BE2C (cell line): ENCODE measurements at places on chromosomes 6 and 20.

- DNase-seq: peak; percentile 84
Measured at GRCh38 chr6:81753711-81754577, 1.5 kb upstream of the TENT5A start.

GRCh38 chr6:13614126-13614925, 809 bp upstream of the NOL7 start:
- peak; percentile 65 for DNase-seq

DNA sequence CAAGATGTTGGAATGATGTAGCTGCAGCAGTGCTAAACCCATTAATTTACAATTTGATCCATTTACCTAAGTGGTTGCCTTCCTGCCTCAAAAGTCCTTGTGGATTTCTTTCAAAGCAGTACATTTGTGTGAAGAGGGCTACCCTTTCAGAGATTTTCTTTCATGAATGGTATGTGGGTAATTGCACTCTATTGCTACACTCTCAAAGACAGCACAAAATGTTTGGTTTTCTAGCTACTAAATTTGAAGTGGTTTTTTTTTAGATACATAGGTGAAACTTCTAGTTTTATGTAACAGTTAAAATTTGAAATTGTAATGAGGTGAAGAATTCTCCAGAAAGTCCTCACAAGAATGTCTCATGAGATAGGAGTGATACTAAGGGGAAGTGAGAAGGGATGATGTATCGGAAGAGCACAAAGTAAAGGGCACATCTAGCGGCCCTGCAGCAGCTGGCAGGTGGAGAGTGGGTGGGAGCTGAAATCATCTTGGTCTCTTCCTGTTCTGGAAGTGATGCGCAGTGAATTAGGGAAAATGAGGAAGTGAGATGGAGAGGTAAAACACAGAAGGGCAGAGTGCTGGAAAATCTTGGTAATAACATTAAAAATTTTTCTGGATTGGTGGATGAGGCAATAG, 236.8 kb upstream of the MAN1A1 start:
- no peak for DNase-seq

- peak; percentile 41 for DNase-seq
Measured at GRCh38 chr20:24782801-24783630, 166.1 kb upstream of the CST7 start.

DNA sequence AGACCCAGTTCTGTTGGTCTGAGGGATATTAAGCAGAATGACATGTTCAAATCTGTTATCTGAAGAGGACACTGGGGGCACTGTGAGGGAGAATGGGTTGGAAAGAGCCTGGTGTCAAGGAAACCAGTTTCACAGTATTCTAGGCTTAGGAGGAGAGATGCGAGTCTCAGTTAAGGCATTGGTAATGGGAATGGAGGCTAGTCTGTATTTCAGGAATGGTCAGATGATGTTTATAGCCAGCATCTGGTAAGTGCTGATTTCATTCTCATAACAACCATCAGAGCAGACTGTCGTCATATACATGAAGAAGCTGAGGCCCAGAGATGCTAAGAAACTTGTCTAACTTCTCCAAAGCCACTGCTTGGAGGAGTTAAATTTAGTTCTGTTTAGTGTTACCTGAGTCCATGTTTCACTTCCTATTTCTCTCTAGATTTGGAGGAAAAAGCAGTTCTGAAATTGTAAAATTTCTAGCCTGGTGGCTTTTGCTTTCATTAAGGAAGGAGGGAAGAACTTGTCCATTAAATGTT, 242.0 kb downstream of the ARID1B start:
- peak; percentile 29 for DNase-seq
